ENCODE measurements at places on chromosomes 16 and 17. TPM values are rescaled to one million over a fixed set of nuclear protein-coding genes. Genes with fewer than 3 reads are reported as not detected.

- no peak overlapping the region for H3K27ac ChIP-seq
- H3K36me3 ChIP-seq, result no peaks in the 10 kb centered on the region
- H3K4me3 ChIP-seq, result no peak overlapping the region
- H3K27me3 ChIP-seq, result no peaks in the 10 kb centered on the region
Observed at GRCh38 chr17:58969156-58969555, 137.5 kb downstream of the TRIM37 start.

GRCh38 chr16:75556431-75556950 is 439 bp upstream of the TMEM231 start:
- no peaks in the 10 kb centered on the region for H3K27me3 ChIP-seq
- H3K4me3 ChIP-seq, result peak overlapping the region; percentile 100
- H3K36me3 ChIP-seq, result no peaks in the 10 kb centered on the region
- H3K27ac ChIP-seq, result no peak overlapping the region
- peaks cover 32% of the 10 kb centered on the region for H3K4me1 ChIP-seq
- no peak for DNase-seq

PRSS33 gene
- total RNA-seq, result 0.23 TPM

KDM6B gene
- total RNA-seq, result 41.3 TPM

DNA sequence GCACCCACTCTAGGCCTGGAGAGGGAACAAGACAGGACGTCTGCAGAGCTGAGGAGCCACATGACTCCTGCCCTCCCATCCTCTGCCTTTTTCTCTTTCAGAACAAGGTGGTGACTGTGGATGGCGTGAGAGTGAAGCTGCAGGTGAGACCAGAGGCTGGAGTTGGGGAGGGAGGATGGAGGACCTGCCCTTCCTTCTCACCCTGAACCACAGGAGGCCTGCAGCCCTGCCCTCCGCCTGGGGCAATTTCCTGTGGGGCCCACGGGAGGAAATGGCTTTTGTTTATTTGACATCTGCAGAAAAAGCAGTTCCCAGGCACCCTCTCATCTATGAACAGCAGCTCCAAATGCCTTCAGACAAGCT is 5.1 kb downstream of the RAB37 start:
- H3K36me3 ChIP-seq, result no peaks in the 10 kb centered on the region
- peaks cover 40% of the 10 kb centered on the region for H3K4me1 ChIP-seq
- no peak overlapping the region for H3K27ac ChIP-seq

DNA sequence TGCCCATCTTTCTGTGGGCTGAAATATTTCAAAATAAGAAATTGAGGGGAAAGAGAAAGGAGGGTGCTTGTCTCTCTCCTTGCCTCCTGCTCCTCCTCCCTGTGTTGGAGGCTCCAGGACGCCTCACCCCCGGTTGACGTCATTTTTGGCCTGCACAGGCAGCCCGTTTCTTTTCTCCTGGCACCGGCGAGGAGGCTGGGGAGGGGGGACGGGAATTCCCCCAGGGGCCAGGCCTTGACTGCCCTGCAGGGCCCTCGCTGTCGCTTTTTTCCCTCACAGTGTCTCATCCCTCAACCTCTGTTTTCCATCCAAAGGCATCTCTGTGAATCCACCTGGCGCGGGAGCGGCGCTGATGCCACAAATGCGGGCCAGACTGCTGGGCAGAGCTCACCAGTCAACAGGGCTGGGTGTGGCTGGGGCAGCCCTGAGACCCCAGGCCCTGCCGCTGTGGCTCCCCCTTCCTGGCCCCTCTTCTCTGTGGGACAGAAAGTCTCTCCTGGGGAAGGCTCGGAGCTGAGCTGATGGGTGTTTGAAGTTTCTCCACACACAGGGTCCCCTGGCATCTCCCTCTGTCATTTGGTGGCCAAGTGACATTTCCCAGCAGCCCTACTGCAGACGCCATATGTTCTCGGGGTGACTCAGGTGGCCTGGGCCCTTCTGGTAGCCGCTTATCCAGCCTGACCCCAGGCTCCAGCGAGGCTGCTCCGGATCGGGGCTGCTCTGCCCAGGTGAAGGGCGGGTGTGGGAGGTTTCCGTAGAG is 16.0 kb downstream of the CENPX start:
- H3K27me3 ChIP-seq, result no peaks in the 10 kb centered on the region
- DNase-seq, result no peak
- peaks cover 22% of the 10 kb centered on the region for H3K4me1 ChIP-seq
- H3K36me3 ChIP-seq, result no peaks in the 10 kb centered on the region

- peak; percentile 61 for DNase-seq
- peak overlapping the region; percentile 9 for H3K27ac ChIP-seq
- H3K27me3 ChIP-seq, result no peaks in the 10 kb centered on the region
- H3K4me1 ChIP-seq, result peaks cover 19% of the 10 kb centered on the region
Observed at GRCh38 chr17:56937687-56938086, 23.2 kb downstream of the COIL start.
